ENCODE measurements at places on chromosomes 11 and 22. TPM values are rescaled to one million over a fixed set of nuclear protein-coding genes. Genes with fewer than 3 reads are reported as not detected.

DNA sequence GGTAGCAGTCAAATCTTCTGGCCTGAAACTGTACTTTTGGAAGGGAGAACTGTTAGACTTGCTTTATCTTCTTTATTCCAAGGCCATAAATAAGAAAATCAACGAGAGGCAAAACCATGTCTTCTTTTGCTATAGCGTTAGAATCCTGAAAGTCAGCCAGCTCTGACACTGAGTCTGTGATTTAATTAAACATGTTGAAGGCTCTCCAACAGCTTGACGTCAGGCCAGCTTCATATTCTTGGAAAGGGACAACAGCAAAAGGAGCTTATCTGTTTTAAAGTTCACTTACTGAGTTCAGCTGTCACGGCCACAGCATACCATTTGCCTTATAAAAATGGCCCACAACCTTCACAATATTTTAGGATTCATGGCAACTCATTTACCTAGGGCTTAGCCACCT is 131.0 kb upstream of the LDLRAD3 start:
- no peak for DNase-seq

STK33 gene
- total RNA-seq = 23.8 TPM

GRCh38 chr11:121231576-121232278 is 60.8 kb upstream of the SC5D start:
- DNase-seq = no peak

DNA sequence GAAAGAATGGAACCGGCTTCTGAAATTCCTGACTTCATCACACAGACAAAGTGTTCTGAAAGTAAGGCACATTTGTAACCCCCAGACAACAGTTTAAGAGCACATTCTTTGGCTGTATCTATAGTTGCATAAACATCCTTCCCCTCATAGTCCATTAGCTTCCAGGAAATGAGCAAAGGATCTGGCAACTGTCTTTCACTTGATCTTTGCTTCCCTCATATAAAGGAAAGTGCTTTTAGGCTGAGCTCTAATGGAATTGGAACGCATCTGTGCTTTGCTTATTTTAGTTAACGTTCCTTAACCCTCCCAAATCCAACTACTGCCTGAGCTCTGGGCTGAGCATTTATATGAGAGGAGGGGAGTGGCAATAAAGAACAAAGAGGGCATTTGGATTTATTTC is 76.9 kb upstream of the API5 start:
- DNase-seq = no peak

JAML gene
- 3.3 TPM for total RNA-seq

GRCh38 chr22:46801331-46801811 is 38.9 kb downstream of the TBC1D22A start:
- DNase-seq = peak; percentile 37

DNA sequence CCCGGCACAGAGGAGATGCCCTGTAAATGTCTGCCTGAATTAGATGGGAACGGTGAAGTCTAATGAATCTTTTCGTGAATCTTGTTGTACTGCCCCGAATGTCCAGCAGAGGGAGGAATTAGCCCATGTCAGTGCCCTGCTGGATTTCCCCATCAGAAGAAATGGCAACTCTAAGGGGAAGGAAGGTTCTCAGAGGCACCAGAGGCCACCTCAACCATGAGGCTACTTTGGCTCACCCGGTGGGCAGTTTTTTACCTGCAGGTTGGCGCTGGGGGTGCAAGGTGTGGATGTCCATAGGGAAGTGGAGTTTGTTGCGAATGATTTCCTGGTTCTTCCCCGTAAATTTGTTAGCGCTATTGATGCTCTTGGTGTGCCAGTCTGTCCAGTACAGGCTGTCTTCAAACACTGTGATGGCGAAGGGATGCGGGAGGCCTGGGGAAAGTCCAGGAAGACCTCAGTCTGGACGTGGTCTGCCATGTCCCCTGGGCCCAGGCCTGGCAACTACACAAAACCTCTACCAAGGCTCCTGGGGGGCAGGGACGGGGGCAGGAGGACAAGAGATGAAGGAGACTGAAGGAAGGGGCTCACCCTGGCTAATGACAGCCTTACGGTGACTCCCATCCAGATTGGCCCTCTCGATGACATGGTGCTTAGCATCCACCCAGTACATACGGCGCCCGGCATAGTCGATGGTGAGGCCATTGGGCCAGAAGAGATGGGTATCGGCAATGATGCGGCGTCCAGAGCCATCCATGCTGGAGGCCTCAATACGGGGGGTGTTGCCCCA is 28.5 kb downstream of the LRP4 start:
- DNase-seq = peak; percentile 81

DNA sequence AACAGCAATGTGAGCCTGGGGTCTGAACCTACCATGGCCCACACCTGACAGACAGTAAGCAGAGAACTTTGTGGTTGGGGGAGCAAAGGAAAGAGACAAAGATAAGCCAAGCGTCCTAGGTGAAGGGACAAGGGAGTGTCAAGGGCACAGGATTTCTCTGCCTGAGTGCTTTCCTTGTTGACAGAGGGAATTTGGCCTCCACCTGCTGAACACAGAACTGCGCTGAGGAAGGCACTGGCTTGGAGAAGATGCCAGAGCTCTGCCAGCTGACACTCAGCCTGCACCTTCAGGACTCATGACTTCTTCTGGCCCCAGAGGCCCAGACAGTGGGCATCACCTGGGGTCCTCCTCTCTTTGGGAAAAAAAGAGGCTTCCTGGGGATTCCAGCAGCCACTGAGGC is 789 bp upstream of the LRRC55 start:
- DNase-seq = no peak

DNA sequence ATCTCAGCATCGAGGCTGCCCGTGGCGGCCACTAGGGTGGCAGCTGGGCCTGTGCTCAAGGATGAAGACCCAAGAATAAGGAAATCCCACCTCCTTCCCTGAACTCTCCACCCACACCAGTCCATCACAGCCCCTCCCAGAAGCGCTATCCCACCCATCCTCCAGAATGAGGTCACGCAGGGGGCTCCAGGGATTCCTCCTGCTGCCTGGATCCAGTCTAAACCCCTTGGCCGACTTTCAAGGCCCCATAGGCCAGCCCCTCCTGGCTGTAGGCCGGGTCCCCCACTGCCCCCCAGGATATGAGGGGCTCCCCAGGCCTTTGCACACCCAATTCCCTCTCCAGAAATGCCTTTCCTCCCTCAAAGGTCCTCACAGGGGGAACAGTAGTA is 19.0 kb upstream of the SCGB1A1 start:
- DNase-seq = no peak

- no peak for DNase-seq
Observed at GRCh38 chr22:33666961-33667619, 253.2 kb downstream of the LARGE1 start.

DNA sequence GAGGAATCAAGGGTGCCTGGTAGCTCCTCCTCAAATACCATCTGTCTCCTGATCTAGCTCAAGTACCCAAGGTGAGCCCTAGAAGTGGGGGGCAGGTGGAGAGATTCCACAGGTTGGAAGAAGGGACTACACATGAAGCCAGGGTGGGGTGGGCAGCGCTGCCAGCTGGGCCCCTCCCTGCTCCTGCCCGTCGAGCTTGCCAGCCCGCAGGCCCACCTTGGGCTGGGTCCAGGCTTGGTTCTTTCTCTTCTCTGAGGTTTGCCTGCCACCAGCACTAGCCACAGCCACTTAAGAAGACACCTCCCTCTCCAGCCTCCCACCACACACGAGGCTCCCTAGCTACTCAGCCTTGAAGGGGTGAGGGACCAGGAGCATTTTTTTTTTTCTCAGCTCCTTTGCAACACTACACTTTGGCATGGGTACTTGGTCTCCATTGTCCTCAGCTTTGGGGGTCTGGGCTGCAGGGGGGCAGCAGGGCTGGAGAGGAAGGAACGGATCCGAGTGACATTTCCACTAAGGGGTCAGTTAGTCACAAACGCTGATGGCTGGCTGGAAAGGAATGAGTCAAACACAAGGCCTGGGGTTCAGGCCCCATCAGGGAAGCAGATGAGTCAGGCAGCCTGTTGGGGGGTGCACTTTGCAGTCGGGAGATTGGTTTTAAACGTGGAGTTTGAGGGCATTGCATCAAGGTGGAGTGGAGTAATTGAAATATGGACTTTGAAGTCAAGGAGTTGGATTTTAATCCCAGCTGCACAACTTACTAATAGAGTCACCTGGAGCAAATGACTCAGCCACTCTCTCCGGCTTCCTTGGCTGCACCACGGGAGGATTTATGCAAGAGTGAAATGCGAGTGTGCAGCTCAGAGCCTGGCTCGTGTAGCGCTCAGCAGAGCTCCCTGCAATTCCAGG is 7.4 kb upstream of the NPTXR start:
- no peak for DNase-seq

GRCh38 chr11:75554258-75555022 is 7.6 kb upstream of the SERPINH1 start:
- peak; percentile 99 for DNase-seq

IL17REL gene
- not detected for total RNA-seq

- DNase-seq = no peak
Observed at GRCh38 chr11:118341815-118342489, 553 bp downstream of the CD3D start.

DNA sequence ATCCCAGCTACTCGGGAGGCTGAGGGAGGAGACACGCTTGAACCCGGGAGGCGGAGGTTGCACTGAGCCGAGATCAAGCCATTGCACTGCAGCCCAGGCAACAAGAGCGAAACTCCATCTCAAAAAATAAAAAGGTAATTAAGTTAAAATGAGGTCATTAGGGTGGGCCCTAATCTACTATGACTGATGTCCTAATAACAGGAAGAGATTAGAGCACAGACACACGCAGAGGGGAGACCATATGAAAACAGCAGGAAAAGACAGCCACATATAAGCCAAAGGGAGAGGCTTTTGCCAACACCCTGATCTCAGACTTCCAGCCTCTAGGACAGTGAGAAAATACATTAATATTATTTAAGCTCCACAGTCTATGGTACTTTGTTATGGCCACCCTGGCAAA is 17.3 kb downstream of the LARGE1 start:
- DNase-seq = no peak

DNA sequence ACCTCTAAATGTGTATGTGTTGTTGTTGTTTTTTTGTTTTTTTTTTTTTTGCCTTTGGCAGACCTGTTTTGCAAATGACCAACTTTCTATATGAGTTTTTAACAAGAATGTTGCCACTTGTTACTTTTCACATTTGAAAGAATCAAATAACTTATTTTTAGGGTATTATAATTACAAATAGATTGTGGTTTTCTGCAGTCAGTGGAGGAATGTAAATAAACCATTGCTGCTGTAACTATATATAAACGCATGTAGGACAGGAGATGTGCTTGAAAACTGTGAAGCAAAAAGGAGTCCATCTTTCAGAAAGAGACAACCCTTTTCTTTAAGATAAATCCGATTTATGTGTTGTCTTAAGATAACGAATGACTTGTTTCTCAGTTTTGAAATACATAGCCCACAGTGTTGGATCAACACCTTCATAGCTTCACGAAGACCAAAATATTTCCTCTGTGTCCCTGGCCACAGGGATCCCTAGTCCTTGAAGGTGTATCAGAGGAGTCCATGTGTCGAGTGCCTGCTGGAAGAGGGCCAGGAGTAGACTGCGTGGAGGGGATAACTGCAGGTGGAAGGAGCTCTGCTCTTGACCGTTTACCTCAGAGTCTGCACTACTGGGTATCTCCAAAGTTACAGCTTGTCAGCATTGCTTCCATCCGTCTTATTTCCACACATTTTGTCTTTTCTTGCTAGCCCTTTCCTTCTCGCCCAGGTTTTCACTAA is 24.7 kb downstream of the TNRC6B start:
- DNase-seq = no peak

DNA sequence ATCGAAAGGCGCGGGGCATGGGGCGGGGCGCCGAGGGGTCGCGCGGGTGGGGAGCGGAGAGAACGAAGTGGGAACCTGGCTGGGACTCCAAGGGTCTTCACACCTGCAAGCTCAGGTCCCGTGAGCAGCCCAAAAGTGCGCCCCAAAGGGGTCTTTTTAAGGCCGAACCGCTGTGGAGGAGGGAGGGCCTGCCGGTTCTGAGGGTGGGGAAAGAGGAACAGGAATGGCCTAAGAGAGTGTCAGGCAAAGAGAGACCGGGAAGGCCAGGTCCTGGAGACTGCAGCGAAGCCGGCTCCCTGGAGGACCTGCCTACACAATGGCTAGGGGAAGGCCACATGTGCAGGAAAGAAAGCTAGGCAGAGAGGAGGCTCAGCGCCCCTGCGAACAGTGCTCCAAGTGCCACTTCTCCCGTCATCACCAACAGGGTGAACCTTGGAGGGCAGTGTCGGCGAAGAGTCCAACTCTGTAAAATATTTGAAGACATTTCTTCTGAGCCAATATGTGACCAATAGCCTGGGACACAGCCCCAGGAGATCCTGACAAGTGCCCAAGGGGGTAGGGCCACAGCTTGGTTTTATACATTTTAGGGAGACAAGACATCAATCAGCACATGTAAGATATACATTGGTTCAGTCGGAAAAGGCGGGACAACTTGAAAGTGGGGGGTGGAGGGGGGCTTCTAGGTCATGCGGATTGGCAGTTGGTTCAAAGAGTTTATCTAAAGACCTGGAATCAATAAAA is 710 bp upstream of the DGCR2 start:
- no peak for DNase-seq

DNA sequence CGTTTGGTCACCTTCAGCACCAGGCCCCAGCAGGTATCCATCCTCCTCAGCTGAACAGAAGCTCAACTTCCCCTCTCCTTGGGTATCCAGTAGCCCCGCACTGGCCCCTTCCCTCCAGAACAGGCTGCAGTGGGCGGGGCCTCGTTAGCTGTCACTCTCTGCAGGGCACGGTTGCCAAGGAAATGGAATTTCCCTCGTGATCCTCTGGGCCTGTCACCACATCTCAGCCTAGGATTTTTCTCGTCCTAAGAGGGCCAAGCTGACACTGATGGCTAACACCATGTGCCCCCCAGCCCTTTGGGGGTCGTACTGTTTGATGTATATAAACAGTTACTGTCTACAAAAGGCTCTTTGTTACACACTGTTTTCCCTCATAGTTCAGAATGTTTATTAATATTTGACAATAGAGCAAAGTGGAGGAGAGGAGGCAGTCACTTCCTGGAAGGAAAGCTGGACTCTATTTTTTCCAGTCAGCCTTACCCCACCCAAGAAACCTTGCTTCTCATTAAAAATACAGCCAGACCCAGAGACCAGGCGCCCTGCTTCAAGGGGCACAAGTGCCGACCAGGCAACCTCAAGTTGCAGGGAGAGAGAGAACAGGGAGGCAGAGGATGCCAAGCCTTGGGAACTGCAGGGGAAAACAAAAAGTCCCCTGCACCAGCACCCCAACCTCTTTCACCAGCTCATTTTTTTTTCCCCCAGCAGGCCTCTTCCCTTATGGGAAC is 44.5 kb downstream of the FEZ1 start:
- peak; percentile 71 for DNase-seq

Measured in sigmoid colon (tissue), 7 donors.